Skin of body (tissue), 3 donors: ENCODE measurements at places on chromosomes 12 and 14. TPM values are rescaled to one million over a fixed set of nuclear protein-coding genes. Genes with fewer than 3 reads are reported as not detected.

DNA sequence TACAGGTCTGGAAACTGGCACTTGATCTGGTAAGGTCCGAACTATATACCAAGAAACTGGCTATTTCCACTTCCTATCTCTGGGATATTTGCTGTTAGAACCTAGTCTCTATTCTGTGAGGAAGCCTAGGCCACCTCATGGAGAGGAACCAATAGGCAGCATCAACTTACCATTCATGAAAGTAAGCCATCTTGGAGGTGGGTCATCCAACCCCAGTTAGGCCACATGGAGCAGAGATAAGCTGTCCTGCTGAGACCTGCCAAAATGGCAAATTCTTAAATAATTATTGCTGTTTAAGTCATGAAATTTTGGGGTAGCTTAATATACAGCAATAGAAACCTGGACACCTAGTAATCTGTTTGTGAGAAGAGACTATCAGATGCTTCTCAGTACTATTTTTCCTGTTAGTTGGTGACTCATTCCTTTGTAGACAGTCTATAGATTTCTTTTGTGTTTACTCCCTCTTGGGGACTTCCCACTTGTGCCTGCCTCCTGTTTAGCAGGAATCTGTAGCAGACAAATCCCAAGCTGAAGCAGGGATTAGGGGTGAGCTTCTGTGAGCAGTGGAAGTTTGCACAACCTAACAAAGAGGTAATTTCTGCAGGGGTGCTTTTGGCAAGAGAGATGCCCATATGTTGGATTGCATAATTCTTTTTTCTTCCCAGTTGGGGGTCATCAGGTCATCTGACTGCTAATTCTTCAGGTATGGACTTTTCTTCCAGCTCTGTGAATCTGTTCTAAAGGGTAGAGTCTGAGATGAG lies 136.8 kb downstream of the IGF1 start:
- no peak for DNase-seq

GRCh38 chr14:95180966-95181741 lies 23.8 kb upstream of the DICER1 start:
- DNase-seq, result no peak

DNA sequence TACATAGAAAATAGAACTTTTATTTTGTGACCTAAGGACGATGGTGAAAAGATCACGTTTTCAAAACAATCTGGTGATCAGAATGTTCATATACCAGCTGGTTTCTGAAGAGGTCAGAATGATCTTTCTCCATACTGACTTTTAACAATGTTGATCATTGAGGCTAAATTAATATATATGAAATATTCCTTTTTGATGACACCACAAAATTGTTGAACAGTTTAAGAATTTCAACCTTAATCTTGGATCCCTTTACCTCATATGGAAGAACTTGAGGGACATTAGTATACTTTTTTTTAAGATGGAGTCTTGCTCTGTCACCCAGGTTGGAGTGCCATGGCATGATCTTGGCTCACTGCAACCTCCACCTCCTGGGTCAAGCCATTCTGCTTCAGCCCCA lies 2.8 kb upstream of the REP15 start:
- DNase-seq, result no peak

HOXC4 gene
- total RNA-seq, result 3.6 TPM

DNA sequence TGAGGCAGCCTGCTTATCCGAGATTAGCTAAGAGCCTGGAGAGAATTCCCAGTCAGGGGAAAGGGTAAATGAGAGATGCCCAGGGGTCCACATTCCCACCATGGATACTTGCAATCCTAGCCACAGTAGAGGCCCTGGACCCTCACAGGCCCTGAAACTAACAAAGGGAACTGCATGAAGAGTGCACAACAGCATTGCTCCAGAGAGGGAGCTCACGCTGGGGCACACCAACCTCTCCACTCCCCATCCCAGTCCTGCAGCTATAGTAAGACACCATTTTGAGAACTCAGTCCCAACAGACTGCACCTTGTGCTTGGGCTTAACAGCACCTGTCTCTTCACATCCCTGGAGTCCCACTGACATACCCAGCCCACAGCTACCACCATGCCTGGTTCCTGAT lies 30.5 kb downstream of the CEP83 start:
- DNase-seq, result no peak

TMTC1 gene
- 21.9 TPM for total RNA-seq

DNA sequence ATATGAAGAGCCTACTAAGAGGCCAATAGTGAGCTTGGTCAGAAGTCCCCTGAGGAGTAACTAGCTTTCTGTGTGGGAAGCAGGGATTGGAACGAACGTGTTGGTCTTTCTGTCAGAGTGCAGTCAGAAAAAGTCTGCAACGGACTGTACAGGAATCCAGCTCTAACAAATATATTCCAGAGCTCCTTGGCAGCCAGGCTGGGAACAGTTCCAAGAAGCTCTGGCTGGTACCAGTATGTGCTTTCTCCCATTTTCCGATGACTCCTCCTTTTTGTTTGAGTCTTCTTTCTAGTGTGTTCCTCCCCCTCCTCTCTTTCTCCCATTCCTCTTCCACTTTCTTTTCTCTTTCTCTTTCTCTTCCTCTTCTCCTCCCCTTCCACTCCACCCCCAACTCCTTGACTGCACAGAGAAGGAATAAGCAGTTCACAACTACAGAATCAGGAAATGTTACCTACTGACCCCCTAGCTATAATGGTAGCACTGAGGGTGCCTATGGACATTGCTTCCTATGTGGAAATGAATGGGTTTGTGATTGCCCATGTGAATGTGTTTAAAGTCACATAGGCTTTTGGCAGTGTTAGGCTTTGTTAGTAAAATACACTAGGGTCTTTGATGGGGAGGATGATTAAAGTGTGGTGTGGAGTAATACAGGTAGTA lies 59.9 kb downstream of the TTLL5 start:
- peak; percentile 33 for DNase-seq

CMA1 gene
- total RNA-seq, result 0.69 TPM

- no peak for DNase-seq
Measured at GRCh38 chr12:28027947-28028724, 55.6 kb upstream of the PTHLH start.

DNA sequence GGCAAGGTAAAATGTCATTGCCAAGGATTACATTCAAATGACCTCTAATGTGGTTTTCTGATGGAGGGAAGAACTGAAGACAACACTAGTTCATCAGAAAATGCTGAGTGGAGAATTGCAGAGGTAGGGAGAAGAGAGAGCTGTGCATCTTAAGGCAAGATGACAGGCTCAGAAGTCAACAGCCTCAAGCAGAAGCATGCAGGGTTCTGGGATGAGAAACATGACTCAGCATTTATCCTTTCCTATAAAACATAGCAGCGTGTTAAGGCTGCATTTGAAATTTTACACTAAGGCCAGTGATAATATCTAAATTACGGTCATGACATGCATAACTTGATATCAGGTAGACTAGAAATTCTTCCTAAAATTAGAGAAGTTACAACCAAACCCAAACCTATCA lies 53.7 kb upstream of the DYRK2 start:
- no peak for DNase-seq

DNA sequence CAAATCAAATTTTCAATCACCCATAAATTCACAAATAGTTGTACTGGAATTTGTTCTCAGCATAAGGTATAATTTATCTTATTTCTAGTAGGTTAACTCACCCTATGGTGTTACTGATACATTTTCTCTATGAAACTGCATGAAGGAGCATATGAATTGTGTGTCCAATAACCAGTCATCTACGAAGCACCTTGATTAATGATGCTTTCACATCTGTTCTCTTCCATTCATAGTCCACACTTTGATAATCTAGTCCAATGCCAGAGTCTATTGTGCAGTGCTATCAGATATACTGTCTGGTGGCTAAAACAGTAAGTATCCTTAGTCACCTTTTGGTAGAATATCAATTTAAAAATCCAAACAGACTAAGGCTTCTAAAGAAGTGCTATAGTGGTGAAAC lies 876.0 kb downstream of the RPS29 start:
- DNase-seq, result no peak

- peak; percentile 12 for DNase-seq
Measured at GRCh38 chr12:10184261-10184843, 5.5 kb downstream of the TMEM52B start.
